ENCODE measurements at places on chromosomes 7 and 10.

DNA sequence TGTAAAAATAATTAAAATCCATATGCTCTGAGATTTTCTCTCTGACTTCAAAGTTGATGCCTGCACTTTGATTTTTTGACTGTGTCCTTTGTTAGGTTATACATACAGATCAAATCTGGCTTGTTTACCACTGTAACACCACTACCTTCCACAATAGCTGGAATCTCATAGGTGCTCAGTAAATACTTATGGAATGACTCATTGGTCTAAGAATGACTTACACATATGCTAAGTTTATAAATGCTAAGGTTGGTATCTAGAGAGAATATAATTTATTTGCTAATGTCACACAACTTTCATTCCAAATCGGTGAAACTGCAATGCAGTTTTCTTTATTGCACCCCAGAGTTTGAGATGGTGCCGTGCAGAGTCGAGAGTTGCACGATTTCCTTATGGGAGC is 578.5 kb downstream of the SH2D4B start:
- DNase-seq = no peak

- DNase-seq = no peak
Measured at GRCh38 chr7:86942081-86942480, 117.4 kb downstream of the ELAPOR2 start.

- DNase-seq = no peak
Measured at GRCh38 chr7:20441991-20442441, 111.3 kb downstream of the ITGB8 start.

DNA sequence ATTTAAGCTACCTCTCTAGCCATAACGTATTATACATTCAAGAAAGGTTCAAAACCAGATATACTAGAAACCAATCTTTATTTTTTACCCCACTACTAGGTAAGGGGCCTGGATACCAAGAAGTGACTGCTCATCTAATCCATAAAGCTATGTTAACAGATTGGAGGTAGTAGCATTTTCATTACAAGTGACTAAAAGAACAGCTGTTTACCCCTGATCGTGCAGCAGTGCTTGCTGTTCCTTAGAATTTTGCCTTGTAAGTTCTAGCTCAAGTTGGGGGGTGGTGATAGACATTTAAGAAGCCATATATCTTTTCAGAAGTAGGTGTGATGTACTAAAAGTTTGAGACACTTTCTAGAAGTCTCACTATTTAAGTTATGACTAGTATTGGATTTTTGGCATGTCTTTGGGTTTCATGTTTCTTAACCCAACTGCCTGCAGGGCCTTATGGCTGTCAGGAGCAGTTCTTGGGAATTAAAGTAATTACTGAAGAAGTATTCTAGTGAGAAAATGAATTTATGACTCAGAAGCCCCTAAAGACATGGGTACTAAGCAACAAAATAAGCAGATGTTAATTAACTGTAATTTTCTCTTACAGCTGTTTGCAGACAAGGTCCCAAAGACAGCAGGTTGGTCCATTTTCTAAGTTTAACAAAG is 2.3 kb downstream of the PPIA start:
- DNase-seq = no peak

DNA sequence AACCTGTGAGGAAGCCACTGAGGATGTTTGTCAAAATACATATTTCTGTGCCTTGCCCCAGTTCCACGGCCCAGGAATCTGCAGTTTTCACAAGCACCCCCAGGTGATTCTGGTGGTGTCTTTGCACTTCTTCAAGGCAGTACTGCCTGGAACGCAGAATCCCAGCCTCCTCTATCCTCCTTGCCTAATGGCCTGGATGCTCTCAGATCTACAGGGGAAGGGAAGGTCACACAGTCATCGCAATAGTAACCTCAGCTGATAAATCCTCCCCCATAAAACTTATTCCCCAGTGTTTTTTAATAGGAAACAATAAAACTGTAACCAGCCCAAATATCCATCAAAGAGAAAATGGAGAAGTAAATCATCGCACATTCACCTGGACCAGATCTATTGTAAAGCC is 78.3 kb downstream of the EGFR start:
- DNase-seq = no peak

DNA sequence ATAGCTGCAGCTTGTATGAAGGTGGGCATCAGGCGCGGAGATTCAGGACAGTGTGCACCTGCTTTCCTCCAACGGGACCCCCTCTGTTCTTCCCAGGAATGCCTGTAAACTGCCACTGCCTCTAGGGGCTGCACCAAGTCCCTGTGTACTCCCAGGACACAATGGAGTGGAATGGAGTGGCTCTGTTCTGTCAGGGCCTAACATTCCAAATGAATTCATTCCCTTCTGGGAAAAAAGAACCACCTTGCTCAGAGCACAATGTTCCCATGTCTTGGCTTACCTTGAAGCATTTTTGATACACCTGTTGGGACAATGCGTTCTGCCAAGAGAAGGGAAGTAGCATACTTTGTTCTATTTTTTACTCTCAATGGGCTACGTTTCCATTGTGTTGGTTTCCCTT is 339.4 kb downstream of the FRMD4A start:
- DNase-seq = no peak

- DNase-seq = no peak
Measured at GRCh38 chr7:32479574-32480200, 10.5 kb downstream of the LSM5 start.

GRCh38 chr7:5172196-5172775 is 17.7 kb upstream of the WIPI2 start:
- DNase-seq = no peak

DNA sequence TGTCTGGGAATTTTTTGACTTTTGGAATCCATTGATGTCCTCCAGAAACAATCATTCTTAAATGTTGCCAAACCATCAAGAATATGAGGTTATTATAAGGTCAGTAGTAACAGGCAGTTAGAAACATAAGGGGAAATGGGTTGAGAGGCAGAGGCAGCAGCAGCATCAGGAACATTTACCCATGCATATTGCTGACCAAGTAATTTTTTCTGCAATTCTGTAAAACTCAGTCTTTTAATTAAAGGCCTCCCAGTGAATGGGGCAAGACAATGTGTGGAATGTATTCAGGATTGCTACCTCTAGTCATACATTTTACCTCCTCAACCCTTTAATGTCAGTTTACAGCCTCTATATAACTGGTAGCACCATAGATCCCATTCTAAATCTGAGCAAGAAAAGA is 66.5 kb upstream of the SKAP2 start:
- no peak for DNase-seq

GRCh38 chr10:72460284-72460876 is 105.7 kb upstream of the DNAJB12 start:
- DNase-seq = no peak

DNA sequence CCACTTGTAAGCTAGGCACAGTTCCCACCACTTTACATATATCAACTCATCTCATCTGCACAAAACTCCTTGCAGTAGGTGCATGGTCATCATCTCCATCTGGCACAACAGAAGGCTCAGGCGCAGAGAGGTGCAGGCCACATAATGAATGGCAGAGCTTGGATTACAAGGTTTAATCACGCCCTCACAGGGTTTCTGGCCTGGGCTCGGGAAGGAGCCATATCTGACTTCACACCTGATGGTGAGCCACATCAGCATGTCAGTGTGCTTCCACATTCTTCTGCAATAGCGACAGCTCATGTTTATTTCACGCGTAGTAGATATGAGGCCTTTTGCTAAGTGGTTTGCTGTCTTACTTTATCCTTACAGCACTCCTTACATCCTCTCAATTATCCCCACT is 650.2 kb downstream of the INHBA start:
- DNase-seq = no peak

DNA sequence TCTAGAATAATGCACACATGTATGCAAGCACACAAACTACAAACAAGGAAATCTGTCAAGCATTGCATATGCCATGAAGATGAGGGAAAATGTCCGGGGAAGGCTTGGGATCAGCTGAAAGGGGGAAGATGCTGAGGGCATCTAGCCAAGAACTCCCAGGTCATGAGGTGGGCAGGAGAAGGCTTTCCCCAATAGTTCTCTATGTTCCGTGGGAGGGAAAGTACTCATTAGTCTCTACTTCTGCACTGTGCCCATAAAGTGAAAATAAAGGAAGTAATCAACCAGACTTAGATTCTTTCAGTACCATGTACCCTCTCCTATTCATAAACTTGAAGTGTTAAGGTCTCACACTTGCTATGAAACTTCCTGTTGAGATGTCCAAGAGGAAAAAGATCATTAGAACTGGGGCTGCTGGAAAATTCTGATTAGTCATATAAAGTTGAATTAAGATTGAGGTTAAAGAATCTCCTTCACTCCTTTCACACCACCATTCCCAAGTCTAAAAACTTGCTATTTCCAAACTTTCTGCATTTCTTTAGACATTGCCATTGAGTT is 17.1 kb upstream of the LIPF start:
- no peak for DNase-seq

DNA sequence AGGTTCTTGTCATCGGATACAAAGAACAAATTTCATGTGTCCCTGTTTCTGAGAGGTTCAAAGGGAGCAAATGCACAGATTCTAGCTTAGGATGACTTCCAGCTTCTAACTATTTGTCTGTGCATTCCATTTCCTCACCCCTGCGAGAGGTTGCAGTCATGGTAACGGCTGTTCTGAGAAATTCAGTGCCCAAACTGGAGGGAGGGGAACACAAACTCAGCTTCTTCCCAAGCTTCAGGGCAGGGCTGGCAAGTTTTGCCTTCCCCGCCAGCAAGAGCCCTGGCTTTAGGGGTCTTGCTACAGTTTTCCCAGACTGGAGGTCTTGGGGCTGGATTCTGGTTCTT is 11.1 kb downstream of the FAS start:
- no peak for DNase-seq

DNA sequence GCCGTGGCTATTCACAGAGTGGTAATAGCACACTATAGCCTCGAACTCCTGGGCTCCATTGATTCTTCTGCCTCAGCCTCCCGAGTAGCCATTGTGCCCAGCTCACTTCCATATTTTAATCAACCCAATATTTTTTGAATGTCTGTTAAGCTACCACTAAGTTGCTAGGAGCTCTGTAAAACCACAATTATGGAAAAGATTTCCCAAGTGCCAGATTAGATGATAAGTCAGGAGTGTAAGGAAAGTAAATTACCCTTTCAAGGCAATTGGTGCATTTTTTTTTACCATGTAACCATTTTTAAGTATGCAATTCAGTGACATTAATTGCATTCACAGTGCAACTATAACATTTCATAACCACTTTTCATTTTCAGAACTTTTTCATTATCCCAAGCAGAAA is 87.5 kb upstream of the GATAD1 start:
- no peak for DNase-seq

DNA sequence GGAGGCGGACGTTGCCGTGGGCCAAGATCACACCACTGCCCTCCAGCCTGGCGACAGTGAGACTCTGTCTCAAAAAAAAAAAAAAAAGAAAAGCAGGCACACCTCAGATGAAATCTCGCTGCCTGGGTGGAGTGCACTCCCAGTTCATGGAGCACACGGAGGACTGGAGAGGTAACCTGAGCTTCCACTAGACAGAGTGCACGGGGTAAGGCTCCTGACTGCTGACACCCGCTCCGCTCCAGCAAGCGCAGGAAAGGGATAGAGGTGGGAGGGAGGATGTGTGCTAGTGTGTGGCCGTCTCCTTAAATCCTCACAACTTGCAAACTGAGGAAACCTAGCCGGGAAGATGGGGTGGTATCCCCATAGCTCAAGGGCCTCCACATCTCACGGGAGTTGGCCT is 50.8 kb downstream of the FAM53B start:
- no peak for DNase-seq

DNA sequence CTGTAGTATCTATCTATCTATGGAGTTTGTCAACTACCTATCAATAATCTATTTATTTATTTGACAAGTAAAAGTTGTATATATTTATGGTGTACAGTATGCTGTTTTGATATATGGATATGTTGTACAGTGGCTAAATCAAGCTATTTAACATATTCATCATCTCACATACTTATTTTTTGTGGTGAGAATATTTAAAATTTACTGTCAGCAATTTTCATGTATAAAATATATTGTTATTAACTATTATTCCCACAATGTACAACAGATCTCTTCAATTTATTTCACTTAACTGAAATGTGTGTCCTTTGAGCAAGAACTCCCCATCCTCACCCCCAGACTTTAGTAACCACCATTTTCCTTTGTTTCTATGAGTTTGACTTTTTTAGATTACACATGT is 14.5 kb downstream of the AGR3 start:
- DNase-seq = no peak

- no peak for DNase-seq
Measured at GRCh38 chr7:76424413-76425111, at the start of gene ZP3. Gene ZP3 (plus strand): TSS chr7:76424950. CDS start chr7:76424965, 15 bp downstream.

DNA sequence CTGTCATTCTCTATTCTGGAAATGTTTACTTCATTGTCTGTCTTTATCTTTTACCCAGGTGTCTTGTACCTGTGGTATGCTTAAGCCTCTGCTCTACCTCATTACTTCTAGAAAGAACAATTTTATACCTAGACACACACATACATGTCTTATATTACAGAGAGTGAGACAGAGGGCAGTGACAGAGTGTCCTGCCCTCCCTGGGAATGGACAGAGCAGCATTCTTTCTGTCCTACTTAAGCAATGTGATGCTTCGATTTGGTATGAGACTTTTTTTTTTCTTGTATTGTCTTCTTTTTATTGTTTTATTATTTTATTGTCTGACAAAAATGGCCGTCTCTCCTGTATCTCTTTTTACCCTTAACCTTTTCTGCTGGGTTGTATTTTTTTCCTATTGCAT is 286.1 kb downstream of the EXOC4 start:
- DNase-seq = no peak

GRCh38 chr7:44889086-44889781 is 3.9 kb upstream of the PURB start:
- no peak for DNase-seq

DNA sequence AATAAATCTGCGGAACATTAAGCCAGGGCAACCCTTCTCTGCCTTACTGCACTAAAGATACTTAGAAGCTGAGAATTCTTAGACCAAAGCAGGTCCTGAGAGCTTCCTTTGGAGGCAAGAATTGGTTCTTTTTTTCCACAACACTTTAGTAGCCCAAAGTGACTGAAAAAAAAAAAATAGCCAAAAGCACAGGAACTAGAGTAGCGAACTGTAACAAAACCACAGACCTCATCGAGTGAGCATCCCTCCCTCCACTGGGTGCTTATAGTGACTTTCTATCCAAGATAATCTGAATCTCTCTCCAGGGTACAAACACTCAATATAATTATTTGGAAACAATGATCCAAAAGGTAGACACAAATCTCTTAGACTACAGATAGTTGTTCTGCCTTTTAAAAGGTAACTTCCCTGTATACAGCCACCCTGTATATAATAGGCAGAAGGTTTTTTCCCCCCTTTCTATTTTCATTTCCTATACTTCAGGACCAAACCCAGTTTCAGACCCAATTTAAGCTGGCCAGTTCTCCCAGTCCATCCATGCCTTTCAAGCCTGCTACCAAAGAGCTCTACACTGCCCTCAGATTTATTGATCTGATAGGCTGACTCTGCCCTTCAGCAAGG is 31.6 kb upstream of the KCNIP2 start:
- no peak for DNase-seq

DNA sequence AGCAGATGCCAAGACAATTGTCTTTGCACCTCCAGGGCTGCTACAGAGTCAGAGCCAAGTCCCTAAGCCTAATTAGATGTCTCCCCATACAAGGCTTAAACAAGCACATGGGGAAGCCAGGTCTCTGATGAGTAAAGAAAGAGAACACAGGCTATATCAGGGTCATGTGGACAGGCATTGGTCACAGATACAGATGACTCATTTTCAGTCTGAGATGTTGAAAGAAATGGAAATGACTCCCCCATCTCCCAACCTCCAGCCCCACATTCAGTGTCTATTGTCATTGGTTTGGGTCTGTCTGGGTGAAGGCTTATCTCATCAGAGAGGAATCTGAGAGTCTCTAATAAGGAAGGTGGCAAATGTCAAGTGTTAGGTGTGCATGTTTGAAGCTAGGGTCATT is 290.1 kb upstream of the KIAA1217 start:
- no peak for DNase-seq

GRCh38 chr10:10722422-10722821 is 295.2 kb upstream of the CELF2 start:
- no peak for DNase-seq

Measured in activated naive CD8-positive, alpha-beta T cell treated with anti-CD3 and anti-CD28 coated beads for 36 hours (primary cell).